A549 treated with GW870086 at 1 μM for 4 hours (cell line): ENCODE measurements at places on chromosomes 16 and 17. TPM values are rescaled to one million over a fixed set of nuclear protein-coding genes. Genes with fewer than 3 reads are reported as not detected.

RNF222 gene
- total RNA-seq, result not detected in 5 replicates

RCVRN gene
- not detected in 5 replicates for total RNA-seq

PEMT gene
- 53.2 to 68.2 TPM (median 66.8 TPM) in 5 replicates for total RNA-seq

TUBB3 gene
- total RNA-seq, result 199 to 259 TPM (median 236 TPM) in 5 replicates

SMIM22 gene
- not detected in 5 replicates for total RNA-seq

C17orf67 gene
- total RNA-seq, result 1.3 to 2.2 TPM (median 1.7 TPM) in 5 replicates

HSD17B1 gene
- 1.2 to 1.7 TPM (median 1.2 TPM) in 5 replicates for total RNA-seq

SMIM36 gene
- total RNA-seq, result not detected in 5 replicates

CCL17 gene
- not detected in 5 replicates for total RNA-seq
